Fibroblast of skin of left biceps (primary cell): ENCODE measurements at places on chromosomes 16 and 17.

DNA sequence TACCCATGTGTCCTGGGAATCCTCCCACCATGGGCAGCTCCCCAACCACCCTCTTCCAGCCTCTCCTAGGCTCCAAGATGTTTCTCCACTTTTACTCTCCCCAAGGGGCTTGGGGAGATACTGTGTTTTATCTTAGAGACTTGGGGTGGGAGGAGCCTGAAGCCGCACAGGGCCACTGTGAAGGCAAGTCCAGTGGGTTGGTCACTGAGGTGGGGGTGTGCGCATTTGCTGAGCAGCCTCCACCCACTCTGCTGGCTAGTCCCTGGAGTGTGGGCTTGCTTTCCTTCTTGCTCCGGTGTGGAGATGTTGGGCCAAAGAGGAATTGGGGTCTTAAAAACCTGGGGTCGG is 4.1 kb upstream of the CLDN9 start:
- DNase-seq: no peak

GRCh38 chr17:82696916-82697807 is 1.3 kb downstream of the RAB40B start:
- no peak for DNase-seq

- peak; percentile 67 for DNase-seq
Measured at GRCh38 chr16:19130852-19131824, 17.4 kb downstream of the ITPRIPL2 start.

DNA sequence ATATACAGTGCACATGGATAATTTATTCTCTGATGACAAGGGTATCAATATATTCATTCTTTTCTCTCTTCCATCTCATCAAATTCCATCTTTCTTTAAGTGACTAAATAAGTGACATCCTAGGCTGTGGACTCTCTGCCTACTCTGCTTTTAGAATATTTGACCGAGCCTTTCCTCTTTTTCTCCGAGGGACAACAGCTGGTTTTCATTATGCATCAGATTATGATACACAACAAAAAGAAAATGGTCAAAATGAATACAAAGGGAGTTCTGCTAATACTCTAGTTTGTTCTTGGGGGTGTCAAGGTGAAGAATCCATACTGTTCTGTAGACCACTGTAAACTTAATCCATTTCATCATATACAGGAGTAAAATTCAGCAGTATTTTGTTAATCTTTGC is 942.6 kb downstream of the KCNJ2 start:
- DNase-seq: no peak

DNA sequence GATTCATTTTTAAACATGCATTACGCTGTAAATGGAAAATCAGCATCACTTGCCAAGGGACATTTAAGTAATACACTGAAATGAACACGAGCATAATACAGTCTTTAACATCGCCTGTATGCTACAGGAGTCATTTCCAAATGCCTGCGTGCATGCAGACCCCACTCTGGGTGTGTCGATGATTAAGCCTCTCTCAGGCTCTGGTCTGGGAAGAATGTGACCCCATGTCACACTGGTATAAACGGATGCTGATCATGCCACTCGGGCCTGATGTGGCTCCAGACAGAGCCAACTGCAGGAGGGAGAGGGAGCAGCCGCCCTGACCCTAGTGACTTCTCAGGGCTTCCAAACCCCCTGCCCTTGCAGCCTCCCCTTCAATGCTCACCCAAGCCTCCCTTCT is 10.8 kb downstream of the EMP2 start:
- DNase-seq: no peak

DNA sequence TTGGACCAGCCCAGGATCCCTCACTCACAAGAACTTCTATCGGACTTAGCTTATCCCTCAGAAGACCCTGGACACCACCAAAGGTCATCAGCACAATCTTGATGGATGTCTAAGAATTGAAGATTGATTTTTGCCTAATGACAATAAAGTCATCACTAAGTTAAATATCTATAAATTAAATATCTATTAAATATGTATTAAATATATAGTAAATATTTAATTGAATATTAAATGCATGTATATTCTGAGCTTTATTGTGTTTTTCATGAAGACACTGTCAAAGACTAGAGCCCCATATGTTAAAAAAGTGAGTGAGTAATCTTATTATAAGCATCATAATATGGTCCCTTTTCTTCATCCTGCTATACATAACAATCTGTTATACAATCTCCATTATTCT is 751.1 kb downstream of the KCNJ2 start:
- DNase-seq: no peak

DNA sequence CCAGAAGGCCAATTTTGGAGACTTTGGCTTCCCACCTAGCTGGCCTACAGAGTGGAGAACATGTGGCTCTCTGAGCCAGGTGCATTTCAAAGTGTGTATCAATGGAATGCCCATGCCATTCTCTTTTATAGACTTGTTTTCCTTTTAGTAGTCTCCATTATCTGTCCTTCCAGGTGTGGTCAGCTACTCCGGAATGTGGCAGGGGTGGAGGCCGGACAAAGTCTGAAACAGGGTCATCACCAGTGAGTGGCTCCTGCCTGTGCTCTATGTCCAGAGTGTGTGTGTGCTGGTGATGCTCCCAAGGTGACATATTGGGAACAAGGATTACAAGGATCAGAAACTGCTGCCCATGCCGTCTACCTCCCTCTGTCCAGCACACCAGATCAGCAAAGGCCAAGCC is 3.8 kb upstream of the TMEM220 start:
- no peak for DNase-seq

DNA sequence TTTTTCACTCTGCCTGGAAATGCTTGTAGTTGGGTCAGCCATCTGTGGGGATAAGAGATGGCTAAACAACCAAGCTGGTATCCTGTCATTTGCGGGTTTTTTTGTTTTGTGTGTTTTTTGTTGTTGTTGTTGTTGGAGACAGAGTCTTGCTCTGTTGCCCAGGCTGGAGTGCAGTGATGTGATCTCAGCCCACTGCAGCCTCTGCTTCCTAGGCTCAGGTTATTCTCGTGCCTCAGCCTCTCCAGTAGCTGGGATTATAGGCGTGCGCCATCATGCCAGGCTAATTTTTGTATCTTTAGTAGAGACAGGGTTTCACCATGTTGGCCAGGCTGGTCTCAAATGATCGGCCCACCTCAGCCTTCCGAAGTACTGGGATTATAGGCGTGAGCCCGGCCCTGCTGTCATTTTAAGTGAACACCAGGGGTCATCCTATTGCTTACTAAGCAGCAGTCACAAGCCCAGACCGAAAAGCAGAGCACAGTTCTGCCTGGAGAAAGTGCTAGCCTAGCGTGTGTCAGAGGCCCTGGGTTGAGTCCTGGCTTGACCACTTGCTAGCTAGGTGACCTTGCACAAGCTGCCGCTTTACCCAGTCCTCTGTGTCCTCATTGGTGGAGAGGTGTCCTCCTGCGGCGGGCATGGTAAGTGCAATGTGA is 4.6 kb downstream of the SMCR8 start:
- peak; percentile 9 for DNase-seq
